ENCODE measurements at places on chromosomes 3 and 15.

GRCh38 chr3:107913701-107914100, 177.1 kb downstream of the CD47 start:
- no peak for DNase-seq

- DNase-seq, result no peak
Observed at GRCh38 chr15:65305776-65306175, 1.3 kb downstream of the RNU5B-1 start.

GRCh38 chr15:37783290-37783689, 151.2 kb upstream of the TMCO5A start:
- no peak for DNase-seq

GRCh38 chr3:186592682-186593081, 20.2 kb upstream of the AHSG start:
- DNase-seq, result no peak

DNA sequence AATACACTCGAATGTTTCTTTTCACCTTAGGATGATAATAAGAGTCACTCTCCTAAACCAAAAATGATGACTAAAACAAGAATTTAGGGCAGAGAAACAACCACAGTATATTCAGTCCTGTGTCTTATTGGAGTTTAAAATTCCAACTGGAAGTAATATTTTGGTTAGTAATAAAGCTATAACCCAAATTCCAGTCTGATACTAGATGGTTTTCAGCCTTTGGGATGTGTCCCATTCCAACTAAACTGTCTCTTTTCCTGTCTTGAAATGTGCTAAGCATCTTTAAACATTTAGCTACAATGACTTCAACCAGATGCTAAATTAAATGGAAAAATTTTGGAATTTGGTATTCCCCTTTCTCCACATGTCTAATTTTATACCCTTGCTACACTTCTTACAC, 510.0 kb downstream of the ROBO1 start:
- DNase-seq, result no peak

GRCh38 chr3:10377148-10377725, 56.3 kb upstream of the SEC13 start:
- DNase-seq, result no peak

- no peak for DNase-seq
Observed at GRCh38 chr15:100484443-100484842, 44.3 kb downstream of the CERS3 start.

GRCh38 chr3:156459434-156459833, 95.5 kb downstream of the SSR3 start:
- no peak for DNase-seq

DNA sequence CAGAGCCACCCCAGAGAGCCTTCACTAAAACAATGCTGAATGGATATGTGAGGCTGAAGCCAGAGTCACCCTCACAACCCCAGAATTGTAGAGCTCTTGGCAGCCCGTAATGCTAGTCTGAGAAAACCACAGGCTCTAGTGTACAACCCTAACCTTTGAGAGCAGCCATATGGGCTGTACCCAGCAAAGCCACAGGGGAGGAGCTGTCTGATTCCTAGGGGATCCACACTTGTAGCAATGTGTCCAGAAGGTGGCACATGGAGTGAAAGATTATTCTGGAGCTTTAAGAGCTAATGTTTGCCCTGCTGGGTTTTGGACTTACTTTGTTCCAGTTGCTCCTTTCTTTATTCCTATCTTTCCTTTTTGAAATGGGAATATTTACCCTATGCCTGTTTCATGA, 626.8 kb downstream of the GRM7 start:
- no peak for DNase-seq

DNA sequence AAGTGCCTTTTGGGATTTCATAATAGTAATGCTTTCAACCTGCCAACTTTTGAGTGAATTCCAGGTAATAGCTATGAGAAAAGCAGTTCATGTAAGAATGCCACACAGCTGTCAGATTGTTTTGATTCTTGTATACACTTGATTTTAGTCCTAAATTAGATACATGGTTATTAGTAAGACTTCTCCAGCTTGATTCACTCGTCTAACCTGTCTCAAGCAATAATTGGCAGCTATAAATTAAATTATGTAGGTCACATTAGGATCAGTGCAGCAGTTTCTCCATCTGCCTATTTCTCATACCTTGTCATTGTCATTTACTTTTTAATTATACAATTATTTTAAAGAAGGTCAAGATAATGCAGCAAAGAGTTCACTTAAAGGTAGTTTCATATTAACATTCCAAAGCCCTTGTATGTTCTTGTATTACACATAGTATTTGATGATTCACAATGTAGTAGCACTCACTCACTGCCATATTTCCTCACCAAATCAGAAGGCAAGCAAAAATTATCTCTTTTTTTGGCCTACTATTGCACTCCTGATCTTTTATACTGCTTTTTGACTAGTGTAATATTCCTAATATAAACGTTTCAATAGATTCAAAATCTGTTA, 10.9 kb upstream of the CRYBG3 start:
- no peak for DNase-seq

GRCh38 chr3:197362081-197362480, 63.7 kb upstream of the DLG1 start:
- no peak for DNase-seq

GRCh38 chr3:45642731-45643152, 46.5 kb upstream of the SACM1L start:
- DNase-seq, result no peak

Data from NCI-H2081 treated with DMSO at 0.1 percent for 48 hours (cell line).